AG04450 (cell line): ENCODE measurements at places on chromosomes 6 and 20. TPM values are rescaled to one million over a fixed set of nuclear protein-coding genes. Genes with fewer than 3 reads are reported as not detected.

The PLAGL1 gene
- polyA plus RNA-seq, result 31.6 and 32.2 TPM in 2 replicates

The NKX2-4 gene
- not detected in 2 replicates for polyA plus RNA-seq

The RAET1E gene
- polyA plus RNA-seq, result not detected in 2 replicates

The PTCRA gene
- polyA plus RNA-seq, result not detected in 2 replicates

The DDX27 gene
- polyA plus RNA-seq, result 31.3 and 32.0 TPM in 2 replicates

The TSBP1 gene
- not detected in 2 replicates for polyA plus RNA-seq

The CENPQ gene
- 3.4 and 6.5 TPM in 2 replicates for polyA plus RNA-seq

The SLC17A1 gene
- polyA plus RNA-seq, result not detected in 2 replicates

The OR2B6 gene
- polyA plus RNA-seq, result 0.09 TPM in 1 of 2 replicates, not detected in the other

The GABBR1 gene
- polyA plus RNA-seq, result 14.6 and 16.5 TPM in 2 replicates

The EYA4 gene
- polyA plus RNA-seq, result 30.9 and 37.8 TPM in 2 replicates

DNA sequence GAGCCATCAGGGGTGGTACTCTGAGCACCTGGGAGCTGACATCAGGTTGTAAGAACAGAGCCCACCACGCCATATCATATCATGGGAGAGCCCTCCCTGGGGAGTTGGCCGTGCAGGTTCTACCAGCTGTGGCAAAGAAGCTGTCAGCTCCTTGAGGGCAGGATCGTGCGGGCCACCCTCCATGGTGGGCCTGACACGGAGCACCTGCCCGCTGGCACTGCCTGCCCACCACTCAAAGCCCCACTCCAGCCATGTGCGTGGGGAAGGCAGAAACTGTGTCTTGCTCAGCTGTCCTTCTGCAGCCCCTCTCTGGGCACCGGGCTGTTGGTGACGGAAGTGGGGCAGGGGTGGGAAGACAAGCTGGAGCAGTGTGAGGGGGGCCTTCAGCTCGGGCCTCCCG, 14.3 kb downstream of the PRPH2 start:
- DNase-seq, result no peak

- no peak for DNase-seq
These were observed 39.6 kb downstream of the ESR1 start for GRCh38 chr6:151847064-151847463.

- DNase-seq, result no peak
These were observed 239.7 kb downstream of the ATXN1 start for GRCh38 chr6:16521528-16521927.

DNA sequence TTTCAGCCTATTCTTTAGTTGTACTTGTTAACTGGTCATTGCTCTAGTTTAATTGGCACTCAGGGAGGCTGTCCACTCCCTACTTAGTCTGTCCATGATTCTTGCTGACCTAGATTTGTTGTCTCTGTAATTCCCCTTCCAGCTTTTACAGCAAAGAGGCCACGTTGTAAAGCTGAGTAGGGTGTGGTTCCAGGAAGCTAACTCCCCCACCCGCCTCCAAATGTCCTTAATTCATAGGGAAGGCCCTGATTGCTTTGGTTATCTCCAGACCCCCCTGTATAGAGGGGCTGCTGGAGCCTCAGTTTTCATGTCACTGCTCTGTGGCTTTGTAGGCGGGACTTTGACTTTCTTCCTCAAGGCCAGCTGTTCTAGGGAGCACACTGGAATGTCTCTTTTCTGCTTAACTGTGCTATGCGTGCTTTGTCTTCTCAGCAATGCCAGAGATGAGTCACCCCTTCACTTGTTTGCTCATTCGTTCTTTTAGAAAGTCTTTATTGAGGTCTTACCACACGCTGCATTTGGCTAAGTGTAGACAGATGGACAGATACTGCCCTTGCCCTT, 175.1 kb upstream of the JAG1 start:
- peak; percentile 72 for DNase-seq

GRCh38 chr6:169164451-169164850, 89.2 kb downstream of the THBS2 start:
- DNase-seq, result no peak

DNA sequence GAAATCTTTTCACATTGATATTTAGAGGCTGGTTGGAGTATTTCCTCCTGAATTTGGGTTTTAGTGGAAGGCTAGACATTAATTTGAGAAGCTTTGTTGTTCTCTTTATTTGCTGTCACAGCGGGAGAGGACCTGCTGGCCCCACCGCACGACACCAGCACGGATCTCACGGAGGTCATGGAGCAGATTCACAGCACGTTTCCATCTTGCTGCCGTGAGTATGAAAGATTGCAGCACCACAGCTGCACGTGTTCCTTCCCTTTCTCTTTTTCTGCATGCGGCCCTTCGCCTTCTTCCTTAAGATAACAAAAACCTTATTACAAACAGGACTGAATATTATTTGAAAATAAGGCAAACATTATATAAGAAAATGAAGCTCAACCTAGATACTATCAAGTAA, 555.5 kb downstream of the UTRN start:
- no peak for DNase-seq

DNA sequence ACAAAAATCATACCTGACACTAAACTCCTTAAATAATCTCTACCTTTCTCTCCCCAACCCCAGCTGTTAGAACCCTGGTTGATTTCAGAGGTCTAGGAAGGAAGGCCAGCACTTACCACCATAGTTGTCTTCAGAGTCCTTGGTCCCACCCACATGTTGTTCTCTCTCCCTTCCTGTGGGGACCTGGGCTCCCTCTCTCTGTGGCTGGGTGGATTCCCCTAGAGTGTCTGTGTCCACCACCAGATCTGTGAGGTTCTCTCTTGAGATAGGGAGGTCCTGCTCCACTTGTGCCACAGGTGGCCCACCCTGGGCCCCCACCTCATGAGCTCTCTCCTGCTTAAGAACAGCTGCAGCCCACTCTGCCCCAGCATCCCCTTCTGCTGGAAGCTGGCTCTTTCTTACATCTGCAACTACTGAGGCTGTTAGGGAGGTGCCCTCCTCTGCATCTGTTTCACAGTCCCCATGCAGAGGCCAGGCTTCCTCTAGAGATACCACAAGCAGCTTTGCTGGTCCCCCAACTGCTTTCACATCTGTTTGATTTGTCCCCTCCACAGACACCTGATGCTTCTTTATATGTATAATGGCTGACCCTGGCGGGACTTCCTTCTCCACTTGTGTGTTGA, 5.2 kb downstream of the MDC1 start:
- no peak for DNase-seq

DNA sequence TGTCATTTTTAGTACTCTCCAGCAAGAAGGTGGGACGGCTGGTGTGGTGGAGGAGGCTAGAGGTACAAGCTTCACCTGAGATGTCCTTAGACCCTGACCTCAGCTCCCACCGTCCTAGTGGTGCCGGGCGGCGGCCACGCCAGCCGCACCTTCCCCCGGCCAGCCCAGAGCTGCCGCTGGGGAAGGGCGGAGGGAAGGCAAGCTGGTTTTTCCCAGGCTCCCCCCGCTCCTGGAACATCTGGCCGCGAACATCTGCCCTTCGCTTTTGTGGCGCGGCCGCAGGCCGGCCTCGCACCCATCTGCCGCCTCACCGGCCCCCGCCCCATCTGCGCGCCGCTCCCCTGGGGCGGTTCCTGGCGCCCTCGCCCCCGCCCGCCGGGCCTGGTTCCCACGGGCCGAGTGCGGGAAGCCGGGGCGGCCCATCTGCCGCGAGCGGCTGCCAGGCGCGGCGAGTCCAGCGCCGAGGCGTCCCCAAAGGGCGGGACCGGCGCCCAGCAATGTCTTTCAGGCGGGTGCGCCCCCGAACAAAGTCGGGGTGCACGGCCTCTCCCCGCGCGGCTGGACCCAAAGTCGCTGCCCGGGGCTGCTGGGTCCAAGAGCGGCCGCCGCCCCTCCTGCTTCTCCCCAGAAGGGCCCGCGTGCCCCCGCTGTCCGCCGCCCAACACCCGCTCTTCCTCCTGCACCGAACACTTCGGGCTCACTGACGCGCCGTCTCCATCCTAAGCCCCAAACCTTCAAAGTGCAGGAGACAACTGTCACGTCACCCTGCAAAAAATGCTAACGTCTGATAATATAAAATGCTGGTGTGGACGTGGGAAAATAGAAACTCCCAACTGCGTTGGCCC, 17.3 kb upstream of the ID1 start:
- DNase-seq, result no peak

- no peak for DNase-seq
These were observed 223.3 kb upstream of the HEY2 start for GRCh38 chr6:125526007-125526720.

DNA sequence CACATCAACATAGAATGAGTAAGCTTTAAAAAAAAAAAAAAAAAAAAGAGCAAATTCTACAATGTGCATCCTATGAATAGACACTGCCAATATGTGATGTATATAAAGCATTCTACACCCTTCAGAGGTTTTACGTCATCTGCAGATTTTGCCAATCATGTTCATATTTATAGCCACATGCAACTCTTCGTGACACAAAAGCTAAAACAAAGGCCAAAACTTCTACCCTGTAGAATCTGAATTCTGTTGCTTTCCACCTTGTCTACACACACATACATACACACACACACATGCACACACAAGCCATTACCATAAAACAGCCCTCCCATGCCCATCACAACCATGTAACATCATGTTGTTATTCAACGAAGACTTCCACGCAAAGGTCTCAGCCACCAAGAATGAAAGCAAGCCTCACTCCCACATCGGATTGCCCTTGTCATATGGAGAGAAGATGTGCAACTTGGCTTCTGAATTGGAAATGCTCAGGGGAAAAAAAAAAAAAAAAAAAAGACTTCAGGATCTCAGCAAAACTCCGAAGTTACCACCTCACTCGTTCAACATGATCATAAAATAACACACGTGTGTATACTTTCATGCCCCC, 479.4 kb upstream of the JARID2 start:
- no peak for DNase-seq

GRCh38 chr6:127146932-127147331, 28.5 kb downstream of the RSPO3 start:
- peak; percentile 32 for DNase-seq

- no peak for DNase-seq
These were observed 35.8 kb downstream of the HLA-DMB start for GRCh38 chr6:32905078-32905477.

- no peak for DNase-seq
These were observed 70.7 kb upstream of the CCN6 start for GRCh38 chr6:111983193-111983592.

DNA sequence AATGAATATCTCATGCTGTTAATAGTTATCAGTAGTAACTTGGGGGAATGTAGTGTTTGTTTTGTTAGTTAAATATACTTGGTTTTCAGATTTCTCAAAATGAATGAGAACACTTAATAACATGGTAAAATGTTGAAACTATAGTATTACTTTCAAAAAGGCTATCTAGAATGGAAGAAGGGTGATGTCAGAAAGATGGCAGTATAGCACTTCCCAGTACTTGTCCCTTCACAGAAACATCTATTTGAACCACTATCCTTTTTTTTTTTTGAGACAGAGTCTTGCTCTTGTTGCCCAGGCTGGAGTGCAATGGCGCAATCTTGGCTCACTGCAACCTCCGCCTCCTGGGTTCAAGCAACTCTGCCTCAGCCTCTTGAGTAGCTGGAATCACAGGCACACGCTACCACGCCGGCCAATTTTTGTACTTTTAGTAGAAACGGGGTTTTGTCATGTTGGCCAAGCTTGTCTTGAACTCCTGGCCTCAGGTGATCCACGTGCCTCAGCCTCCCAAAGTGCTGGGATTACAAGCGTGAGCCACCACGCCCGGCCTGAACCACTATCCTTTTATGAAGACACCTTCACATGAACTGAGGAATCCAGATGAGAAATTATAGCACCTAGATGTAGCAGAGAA, 4.7 kb upstream of the ECHDC1 start:
- no peak for DNase-seq

DNA sequence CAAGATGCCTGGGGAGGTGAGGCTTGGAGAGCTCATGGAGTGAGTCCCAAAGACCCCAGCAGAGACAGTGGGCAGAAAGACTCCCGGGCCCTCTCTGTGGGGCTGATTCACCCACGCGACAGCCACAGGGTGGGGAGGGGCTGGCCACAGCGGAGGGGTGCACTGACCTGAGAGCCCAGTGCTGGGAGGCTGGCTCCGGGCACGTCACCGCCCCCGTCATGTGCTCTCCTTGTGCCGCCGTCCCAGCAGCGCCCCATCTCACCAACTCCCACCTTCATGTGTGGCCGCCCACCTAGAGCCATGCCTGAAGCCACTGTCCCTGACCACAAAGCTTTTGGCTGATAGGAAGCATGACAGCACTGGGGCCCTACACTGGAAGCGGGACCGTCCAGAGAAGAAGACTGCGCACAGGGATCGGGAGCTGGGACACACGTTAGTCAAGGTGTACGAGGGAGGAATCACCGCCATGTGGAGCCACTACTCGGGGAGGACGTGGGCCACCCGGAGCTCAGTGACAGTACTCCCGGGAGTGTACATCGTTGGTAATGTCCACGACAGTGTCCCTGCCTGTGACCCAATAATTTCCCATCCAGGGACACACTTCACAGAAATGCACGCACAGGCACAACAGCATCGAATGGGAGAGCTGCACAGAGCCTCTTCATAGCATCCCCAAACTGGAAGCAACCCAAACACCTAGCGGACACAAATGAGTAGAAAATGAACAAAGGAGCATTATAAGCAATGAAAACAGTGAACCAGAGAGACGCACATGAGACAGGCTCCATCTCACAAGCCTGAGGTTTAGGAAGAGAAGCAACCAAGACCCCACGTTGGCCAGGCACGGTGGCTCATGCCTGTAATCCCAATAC, 28.4 kb upstream of the FOXC1 start:
- DNase-seq, result no peak

DNA sequence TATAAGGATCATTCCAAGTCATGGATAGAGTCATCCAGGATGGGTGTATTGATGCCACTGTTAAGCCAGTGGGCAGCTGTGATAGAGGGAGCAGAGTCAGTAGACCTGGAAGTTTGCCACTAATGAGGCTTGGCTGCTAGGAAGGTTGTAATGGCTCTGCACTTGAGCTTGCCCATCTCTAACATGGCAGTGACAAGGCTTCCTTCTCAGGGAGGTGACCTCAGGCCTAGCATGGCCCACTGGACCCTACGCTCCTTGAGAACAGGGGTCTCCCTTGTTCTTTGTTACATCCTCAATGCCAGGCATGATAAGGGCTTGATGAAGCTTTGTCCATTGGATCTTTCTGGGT, 155.1 kb downstream of the CD83 start:
- DNase-seq, result no peak

DNA sequence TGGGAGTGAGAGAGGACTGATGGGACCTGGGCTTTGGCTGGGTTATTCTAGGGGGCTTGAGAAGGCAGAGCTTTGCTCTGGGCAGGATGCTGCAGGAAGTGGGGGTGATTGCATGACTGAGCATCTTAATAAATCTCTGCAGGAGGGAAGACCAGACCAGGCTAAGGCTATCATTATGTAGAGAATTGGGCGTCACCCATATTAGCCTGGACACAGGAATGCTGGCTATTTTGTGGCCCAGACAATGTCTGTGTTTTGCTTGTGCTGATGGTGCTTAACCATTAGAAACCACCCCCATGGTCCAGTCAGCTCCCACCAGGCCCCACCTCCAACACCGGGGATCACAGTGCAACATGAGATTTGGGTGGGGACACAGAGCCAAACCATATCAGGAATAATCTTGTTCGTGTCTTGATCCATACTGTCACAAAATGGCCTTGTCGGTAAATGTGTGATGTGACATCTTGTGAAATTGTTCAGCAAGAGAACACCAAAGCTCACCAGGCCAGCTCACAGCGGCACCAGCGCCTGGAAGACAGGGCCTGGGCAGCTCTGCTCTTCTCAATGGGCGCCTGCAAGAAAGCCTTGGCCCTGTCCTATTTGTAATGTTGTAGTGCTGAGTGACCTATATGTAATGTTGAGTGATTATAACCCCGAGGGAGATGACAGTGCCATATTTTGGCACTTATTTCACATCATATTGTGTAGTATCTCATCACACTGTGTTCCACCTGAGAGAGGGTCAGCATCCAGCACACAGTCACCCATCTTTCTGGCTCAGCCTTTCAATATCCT, 211.8 kb downstream of the QKI start:
- DNase-seq, result no peak
